ENCODE measurements at places on chromosomes 1 and 21.

DNA sequence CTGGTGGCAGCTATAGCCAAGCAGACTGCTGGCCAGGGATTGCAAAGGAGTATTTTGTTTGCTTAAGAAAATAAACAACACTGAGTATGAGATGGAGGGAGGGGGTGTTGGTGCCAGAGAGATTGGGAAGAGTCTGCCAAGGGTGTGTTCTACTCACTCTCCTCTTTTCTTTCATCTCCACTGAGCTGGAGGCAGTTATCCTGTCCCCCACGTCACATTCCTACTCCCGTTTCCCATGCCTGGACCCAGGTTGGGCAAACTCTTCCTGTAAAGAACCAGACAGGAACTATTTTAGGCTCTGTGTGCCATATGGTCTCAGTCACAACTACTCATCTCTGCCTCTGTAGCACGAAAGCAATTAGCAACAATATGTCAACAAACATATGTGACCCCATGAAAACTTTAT lies 1.4 kb upstream of the IL24 start:
- DNase-seq, result peak; percentile 94

DNA sequence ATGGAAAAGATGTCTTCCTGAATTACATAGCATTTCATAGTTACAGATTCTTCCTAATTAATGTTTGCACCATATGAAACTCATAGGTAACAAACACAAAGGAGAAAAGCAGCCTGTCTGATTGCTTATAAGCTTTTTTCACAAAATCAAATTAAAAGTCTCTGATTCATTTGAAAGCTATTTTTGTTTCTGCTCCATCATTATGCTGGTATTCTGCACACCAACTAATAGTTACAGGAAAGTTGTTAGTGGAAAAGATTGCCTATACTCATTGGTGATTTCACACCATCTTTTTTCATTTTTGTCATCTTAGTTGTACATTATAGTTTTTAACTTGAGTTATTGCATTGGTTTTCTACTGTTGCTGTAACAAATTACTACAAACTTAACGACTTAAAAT lies 70.0 kb downstream of the PRKAA2 start:
- no peak for DNase-seq

- DNase-seq, result no peak
These were observed 31.9 kb upstream of the LYPD8 start for GRCh38 chr1:248787430-248787829.

DNA sequence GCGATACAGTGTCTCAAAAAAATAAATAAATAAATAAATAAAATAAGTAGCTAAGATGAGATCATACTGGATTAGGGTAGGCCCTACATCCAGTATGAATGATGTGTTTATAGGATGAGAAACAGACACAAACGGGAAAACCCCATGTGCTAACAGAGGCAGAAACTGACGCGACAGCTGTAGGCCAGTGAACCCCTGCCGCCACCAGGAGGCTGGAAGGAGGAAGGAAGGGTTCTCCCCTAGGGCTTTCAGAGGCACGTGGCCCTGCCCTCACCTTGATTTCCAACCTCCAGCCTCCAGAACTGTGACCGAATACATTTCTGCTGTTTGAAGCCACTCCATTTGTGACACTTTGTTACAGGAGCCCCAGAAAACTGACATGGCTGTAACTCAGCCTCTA lies 38.5 kb downstream of the CHD5 start:
- no peak for DNase-seq

DNA sequence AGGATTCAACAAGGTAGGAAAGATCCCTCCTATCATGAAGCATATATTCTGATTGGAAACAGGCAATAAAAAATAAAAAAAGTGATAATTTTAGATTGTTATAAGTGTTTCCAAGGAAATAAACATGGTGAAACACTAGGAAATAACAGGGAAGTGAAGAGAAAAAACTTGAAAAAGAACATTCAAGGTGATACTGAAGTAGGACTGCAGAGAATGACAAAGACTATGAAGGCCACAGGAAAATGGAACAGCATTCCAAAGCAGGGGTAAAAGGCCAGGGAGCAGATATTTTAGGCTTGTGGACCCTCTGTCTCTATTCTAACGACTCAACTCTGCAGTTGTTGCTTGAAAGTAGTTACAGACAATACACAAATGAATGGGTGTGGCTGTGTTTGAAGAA lies 7.9 kb downstream of the ANKRD45 start:
- DNase-seq, result no peak

DNA sequence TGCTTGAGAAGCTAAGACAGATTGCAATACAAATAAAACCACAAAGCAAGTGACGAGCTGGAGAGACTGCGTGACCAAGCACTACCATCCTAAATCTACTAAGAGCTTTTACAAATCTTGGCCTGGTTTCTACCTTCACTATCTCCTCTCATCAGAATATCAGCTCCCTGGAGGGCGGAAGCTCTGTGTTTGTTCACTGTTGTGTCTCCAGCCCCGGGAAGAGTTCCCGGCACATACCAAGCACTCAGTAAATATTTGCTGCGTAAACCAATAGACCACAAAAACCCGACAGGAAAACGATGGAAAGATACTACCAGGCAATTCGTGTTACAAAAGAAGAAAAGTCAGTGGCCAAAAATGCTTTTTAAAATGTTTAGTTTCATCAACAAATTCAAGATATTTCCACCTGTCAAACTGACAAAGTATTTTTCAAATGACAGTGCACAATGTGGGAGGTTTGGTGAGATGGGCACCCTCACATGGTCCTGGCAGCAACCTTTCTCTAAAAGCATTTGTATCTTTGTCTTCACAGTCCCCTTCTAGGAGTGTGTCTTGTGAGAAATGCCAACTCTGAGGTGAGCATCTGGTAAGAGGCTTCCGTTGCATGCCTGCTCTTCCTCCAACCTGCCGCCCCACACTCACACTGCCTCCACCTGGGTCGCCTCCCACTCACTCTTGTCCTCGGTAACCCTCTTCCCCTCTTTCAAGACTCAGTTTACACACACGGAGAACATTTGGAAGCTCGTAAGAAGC lies 34.7 kb downstream of the SLC1A7 start:
- peak; percentile 89 for DNase-seq

- no peak for DNase-seq
These were observed 146.5 kb downstream of the SLC45A1 start for GRCh38 chr1:8464377-8464776.

DNA sequence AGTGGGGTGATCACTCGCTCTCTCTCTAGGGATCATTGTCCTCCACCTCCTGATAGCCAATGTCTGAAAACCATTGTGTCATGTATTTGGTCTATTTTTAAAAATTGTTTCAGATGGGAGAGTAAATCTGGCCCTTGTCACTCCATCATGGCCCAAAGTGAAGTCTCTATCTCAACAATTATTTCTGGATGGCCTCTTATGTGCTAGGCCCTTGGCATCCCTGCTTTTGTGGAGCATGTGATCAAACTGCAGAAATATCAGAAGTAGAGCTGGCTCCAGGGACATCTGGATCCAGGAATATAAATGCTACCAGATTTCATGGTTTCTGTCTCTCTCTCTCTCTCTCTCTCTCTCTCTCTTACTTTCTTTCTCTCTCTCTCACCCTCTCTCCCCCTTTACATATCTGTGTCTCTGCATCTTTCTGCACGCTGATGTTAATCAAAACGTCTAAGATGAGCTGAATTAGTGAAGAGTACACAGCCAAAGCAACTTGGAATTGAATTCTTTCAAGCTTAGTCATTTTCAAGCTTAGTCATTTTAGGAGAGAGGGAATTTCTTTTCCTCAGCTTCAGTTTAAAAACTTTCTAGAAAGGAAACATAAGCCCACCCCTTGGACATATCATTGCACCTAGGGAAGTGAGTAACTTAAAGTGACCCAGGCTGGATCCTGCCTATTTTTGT lies 47.4 kb upstream of the DOCK7 start:
- DNase-seq, result peak; percentile 73

DNA sequence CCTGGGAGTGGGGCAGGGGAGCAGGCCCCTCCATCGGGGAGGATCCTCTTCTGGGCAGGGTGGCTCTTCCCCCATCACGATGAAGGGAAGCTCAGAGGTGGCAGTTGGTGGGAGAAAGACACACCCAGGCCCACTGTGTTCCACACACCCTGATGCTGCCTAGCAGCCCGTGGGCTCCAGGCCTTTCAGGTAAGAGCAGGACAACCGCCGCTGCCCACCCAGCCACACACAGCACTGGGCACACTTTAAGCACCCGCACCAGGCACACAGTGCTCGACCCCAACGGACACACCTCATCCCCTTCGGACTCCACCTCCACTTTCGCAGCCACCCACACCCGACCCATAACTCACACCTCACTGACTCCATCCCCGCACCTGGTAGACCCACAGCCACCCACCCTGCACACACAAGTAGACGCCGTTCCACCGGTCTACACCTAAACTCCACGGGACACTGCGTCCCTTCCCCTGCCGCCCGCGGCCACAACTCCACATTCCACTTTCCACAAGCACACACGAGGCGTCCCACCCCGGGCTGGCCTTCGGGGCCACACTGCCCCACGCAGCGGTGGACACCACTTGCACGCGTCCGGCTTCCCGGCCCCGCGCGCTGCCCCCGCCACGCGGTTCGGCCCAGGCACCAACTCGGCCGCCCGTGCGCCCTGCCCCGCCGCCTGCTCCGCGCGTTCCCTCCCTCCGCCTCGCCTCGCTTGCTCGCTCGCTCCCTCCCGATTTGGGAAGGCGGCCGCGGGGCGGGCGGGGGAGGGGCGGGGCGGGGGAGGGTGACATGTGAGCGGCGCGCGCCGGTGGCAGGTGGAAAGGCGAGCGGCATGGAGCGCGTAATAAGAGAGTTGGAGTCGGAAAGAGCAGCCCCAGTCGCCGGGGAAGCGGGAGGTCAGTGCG lies at the start of gene KCNQ4:
TSS of gene KCNQ4 (plus strand) at position 787 of the 905 bp plus-strand sequence. CDS start 307 bp downstream, outside the sequence.
- no peak for DNase-seq

DNA sequence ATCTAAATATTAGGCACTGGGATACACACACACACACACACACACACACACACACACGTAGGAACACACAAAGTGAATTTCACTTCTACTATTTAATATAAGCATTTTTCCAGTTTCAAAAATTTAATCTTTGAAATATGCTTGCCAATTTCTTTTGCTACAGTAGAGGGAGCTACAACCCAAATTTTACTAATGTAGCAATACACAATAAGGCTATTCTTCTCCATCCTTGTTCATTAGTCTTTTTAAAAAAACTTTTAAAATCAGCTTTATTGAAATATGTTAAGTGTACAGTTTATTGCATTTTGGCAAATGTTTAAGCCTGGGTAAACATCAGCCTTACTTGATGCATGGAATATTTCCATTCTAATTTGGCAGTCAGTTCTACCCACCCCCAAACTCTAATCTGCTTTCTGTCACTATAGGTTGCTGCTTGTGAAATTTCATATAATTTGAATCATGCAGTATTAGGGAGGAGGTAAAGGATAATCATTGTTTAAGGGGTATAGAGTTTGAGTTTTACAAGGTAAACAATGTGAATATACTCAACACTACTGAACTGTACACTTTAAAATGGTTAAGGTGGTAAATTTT lies 93.0 kb upstream of the TENT5C start:
- DNase-seq, result no peak

GRCh38 chr1:201468501-201468843 lies 516 bp downstream of the PHLDA3 start:
- DNase-seq, result no peak

GRCh38 chr21:27741736-27742135 lies 774.8 kb upstream of the ADAMTS5 start:
- DNase-seq, result no peak

GRCh38 chr1:235893840-235894239 lies 27.1 kb upstream of the LYST start:
- DNase-seq, result no peak

DNA sequence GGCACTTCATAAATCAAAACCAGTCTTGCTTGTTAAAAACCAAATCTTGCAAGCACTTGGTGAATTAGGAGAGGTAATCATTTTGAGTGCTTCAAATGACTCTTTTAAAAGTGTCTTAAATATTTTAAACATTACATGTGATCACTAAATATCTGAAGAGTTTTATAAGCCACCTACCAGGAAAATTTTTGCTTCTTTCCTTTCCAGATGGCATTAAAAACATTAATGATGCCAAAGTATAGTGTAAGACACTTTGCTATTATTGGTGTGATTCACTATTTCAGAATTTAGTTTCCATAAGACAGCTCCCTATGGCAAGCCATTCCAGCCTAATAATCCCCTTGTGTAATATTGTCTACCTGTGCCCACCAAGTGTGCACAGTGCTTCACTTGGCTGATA lies 548.8 kb upstream of the ADAMTS5 start:
- DNase-seq, result no peak

GRCh38 chr1:167003711-167004110 lies 14.6 kb downstream of the MAEL start:
- no peak for DNase-seq

GRCh38 chr1:174971902-174972301 lies 27.8 kb upstream of the CACYBP start:
- DNase-seq, result no peak

- DNase-seq, result no peak
These were observed 550 bp downstream of the TRIM33 start for GRCh38 chr1:114510274-114511031.

DNA sequence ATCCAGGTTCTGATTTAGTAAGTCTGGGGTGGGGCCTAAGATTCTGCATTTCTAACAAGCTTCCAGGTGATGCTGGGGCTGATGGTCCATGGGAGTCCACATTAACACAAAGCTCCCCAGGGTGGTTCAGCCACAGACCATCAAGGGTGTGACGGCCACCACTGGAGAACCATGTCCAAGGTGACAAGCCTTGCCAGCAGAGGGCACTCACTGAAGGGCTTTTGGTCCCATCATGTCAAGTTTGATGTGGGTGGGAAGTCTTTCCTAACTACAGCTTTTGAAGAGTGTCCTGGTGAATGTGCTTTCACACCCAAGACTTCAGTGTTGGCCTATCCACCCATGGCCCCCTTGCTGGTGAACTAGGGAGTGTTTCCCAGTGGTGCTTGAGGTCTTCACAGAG lies 67.1 kb downstream of the UBE2T start:
- DNase-seq, result no peak

GRCh38 chr1:38009088-38009840 lies 3.3 kb upstream of the UTP11 start:
- no peak for DNase-seq

DNA sequence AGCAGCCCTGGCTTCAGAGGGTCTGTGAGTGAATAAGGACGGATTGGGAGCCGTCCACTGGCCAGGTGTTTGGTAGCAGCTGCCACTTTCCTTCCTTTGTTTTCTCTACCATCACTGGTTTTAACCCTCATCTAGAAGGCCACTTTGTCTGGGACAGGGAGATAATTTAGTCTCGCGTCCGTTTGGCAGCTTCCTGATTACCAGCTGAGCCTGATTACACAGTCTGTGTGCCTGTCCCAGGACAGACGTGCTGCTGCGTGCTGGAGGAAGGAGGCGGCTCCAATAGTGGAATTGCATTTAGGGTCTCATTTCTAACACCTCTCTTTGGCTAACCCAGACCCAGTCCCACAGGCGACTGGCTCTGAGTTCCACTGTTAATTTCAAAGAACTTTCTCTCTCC lies 24.6 kb upstream of the CASQ2 start:
- DNase-seq, result no peak

GRCh38 chr1:12643079-12643478 lies 806 bp upstream of the AADACL4 start:
- DNase-seq, result no peak

DNA sequence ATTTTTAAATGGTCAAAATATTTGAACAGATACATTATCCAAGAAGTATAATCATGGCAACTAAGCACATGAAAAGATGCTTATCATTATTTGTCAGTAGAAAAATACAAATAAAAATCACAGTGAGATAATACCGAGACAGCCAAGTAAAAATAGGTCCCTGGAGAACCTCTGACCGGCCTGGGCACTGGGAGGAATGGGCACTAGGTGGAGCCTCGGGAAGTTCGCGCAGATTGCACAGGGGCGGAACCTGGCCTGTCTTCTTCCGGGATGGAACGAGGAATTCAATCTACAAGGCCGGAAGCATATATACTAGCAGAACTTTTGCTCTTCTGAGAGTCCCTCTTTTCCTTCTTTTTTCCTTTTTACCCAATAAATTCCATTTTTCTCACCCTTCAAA lies 148.5 kb upstream of the CHRM3 start:
- DNase-seq, result no peak
